ENCODE measurements at places on chromosomes 3 and 15.

DNA sequence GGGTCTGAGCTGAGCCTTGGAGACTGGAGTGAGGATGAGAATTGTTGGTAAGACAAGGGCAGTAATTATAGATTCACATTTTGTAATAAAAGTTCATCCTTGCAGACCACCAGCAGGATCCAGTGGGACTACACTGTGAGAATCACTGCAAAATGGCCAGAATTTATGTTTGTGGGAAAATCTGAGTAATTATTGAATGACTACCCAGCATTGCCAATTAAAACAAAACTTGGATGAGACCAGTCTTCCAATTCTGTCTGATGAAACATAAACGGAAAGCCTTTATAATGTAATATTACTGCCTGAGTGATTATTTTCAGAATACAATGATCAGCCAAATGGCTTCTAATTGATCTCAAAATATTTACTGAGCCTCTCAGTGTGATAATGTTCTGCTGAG is 323.3 kb upstream of the C2CD4B start:
- DNase-seq: no peak

GRCh38 chr15:97645758-97646157 is 314.7 kb upstream of the ARRDC4 start:
- DNase-seq: no peak

- DNase-seq: no peak
These were observed 150.3 kb upstream of the ARHGEF26 start for GRCh38 chr3:153970741-153971347.

DNA sequence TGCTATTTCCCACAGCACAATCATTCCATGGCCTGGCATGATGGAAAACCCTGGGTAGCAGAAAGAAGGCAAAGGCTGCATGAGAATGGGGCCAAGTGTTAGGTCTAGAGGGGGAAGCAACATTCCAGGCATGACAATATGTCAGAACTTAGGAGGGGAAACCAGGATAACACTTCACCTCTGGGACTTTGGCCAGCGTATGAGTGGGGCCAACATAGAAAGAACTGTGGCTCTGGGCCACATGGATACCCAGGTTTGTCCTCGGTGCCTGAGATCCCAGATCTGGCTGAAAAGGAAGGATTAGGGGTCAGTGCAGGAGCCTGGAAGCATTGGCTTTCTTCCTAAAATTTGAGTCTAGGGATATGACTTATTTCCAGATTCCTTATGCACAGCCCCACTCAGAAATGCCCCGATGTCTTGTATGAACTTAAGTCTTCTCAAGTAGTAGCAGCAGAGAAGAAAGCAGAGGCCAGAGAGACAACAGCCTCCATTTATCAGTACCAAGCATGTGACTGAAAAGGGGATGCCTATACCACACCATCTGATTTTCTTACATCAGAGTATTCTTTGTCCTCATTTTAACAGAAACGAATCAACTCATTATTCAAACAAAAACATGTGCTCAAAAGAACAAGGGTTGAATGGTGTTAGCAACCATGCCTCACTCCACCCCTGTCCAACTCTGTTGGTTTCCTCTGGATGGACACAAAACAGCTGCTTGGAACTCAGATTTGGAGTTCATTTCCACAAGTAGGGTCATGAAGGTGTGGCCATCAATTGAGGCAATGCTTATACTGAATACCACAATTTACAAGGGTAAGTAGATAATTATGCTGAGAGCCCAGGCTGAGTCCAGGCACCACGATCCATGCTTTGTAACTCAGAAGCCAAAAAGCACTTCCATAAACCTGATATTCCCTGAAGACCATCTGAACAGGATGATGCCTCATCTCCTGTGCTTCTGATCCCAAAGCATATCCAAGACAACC is 43.7 kb upstream of the NDUFB4 start:
- DNase-seq: no peak

GRCh38 chr3:115464036-115464435 is 159.3 kb upstream of the GAP43 start:
- DNase-seq: no peak

GRCh38 chr15:91537856-91538255 is 315.7 kb upstream of the SLCO3A1 start:
- DNase-seq: no peak

GRCh38 chr3:146529021-146529420 is 15.4 kb downstream of the PLSCR1 start:
- DNase-seq: no peak

GRCh38 chr15:33201491-33202231 is 7.1 kb upstream of the FMN1 start:
- peak; percentile 35 for DNase-seq
